ENCODE measurements at places on chromosomes 4 and X. TPM values are rescaled to one million over a fixed set of nuclear protein-coding genes. Genes with fewer than 3 reads are reported as not detected.

The MSX1 gene
- 6.8 TPM for total RNA-seq

DNA sequence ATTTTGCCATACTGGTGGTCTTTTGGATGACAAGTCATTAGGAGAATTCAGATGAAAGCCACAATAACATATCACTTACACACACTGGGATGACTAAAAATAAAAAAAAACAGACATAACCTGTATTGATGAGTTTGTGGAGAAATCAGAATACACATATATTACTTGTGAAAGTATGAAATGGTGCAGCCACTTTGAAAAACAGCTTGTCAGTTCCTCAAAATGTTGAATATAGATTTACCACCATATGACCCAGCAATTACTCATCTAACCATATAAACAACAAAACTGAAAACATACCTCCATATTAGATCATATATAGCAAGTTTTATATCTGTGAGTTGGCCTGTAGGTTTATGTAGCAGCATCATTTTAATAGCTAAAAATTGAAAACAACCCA, 608.7 kb downstream of the TLL1 start:
- H3K4me3 ChIP-seq: no peak overlapping the region
- no peaks in the 10 kb centered on the region for H3K4me1 ChIP-seq
- DNase-seq: no peak

DNA sequence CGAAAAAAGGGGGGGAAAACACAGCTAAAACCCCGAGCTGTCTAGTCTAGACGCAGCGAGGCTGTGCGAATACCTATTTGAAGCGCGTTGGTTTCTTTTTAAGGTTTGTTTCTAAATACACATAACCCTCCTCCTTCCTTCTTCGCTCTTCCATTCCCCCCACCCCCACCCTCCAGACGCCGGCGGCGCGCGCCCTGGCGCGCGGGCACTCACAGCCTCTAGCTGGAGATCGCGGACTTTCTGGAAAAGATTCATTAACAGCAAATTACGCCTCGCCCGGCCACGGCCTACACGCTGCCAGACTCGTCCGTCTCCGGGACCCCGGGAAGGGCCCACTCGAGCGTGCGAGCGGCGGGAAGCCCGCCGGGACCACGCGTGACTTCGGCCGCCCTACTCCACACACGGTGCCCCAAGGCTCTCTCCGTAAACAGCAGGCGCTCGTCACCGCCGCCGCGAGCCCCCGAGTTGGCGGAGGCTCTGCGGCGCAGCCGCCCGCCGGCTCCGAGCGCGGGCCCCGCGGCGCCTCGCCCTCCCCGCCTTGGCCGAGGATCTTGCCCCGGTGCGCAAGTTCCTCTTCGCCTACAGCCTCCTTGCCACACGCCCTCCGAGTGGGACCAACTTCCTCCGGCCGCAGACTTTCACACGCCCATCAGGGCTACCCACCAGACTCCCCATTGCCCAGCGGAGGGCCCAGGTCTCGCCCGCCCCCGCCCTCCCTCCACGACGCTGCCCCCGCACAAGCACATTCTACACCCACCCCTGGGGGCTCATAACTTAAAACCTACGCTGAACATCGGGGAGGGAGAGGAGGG, 2.0 kb downstream of the BCOR start:
- H3K36me3 ChIP-seq: no peaks in the 10 kb centered on the region
- peaks cover 56% of the 10 kb centered on the region for H3K4me1 ChIP-seq
- peak overlapping the region; percentile 78 for H3K4me3 ChIP-seq

DNA sequence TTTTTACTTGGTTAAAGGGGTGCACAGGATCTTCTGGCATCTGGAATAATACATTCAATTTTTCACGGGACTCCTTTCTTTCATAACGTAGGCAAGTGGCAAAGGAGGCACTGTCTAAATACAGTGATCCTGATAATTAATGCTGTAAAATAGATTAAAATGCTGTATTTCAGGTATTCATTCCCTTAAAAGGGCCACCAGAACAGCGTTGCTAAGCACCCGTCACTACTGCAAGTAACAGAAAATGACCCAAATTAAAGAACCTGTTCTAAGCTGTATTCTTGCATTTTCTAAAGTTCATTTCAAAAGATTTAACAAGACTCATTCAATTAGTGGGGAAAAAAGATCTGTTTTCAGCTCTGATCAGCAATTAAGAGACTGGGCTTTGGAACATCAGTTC, 208.2 kb downstream of the TENM3 start:
- no peak overlapping the region for H3K27ac ChIP-seq
- DNase-seq: no peak

DNA sequence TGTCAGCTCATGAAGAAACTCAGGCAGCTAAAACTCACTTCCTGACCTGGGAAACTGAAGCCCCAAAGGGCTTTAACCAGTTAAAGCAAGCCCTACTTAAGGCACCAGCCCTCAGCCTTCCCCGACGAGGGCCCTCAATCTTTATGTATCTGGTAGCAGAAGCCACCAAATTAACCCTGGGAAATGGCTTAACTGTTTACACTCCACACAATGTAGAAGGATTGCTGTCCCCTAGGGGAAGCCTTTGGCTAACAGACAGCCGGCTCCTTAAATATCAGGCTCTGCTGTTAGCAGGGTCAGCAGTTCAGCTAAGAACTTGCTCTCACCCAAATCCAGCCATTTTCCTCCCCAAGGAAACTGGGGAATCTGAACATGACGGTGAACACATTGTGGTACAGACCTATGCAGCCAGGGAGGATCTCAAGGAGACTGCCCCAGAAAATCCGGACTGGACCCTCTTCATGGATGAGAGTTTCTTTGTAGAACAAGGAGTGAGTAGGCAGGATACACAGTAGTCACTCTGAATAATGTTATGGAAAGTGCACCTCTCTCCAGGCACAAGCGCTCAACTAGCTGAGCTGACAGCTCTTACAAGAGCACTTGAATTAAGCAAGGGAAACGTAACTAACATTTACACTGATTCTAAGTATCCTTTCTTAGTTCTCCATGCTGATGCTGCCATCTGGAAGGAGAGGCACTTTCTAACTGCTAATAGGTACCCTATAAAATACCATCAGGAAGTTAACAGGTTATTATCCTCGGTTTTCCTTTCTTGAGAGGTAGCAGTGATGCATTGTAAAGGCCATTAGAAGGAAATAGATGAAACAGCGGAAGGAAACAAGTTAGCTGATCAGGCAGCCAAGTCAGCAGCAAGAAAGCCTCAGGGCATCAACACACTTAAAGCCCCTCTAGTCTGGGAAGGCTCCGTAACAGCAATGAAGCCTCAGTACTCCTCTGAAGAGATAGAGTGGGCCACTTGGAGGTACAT, 9.6 kb upstream of the NAF1 start:
- H3K4me3 ChIP-seq: no peak overlapping the region
- DNase-seq: no peak
- no peaks in the 10 kb centered on the region for H3K4me1 ChIP-seq
- peaks cover 42% of the 10 kb centered on the region for H3K27me3 ChIP-seq
- H3K36me3 ChIP-seq: no peaks in the 10 kb centered on the region
- no peak overlapping the region for H3K27ac ChIP-seq

DNA sequence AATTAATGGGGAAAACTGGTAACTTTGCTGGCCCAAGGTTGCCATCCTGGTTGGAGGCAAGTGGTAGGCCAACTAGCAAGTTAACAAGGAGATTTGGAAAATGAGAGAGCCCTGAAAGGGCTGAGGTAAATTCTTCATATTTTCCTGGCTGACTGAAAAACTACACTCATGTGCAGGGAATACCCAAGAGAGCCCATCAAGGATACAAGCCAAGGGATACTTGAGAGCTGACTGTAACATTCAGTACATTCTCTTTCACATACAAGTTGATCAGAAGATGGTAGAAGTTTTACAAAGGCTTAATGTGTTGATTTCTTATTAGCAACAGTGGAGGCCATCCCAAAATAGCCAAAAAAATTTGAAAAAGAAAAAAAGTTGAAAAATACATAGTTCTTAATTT, 33.3 kb downstream of the IL2 start:
- no peaks in the 10 kb centered on the region for H3K36me3 ChIP-seq
- H3K27me3 ChIP-seq: no peaks in the 10 kb centered on the region
- H3K4me3 ChIP-seq: no peak overlapping the region
- H3K4me1 ChIP-seq: no peaks in the 10 kb centered on the region
- no peak overlapping the region for H3K27ac ChIP-seq

The PNMA6A gene
- 0.97 TPM for total RNA-seq

The UGT8 gene
- total RNA-seq: 6.9 TPM

DNA sequence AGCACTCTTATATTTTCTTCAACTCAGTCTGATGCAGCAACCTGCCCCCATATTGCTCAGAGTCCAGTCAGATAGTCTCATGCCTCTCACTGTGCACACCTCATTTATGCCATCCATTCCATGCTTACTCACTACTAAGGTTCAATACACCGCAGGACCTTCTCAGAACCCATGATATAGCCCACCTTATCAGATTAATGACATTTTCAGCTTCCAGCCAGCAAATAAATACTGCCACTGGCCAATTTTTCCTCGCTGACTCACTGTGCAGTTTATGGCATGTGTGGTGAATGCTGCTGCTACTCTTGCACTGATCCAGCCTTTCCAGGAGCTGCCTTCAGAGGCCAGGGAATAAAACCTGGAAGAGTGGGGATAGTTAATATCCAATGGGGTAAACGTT, 380.6 kb upstream of the SPOCK3 start:
- H3K4me1 ChIP-seq: no peaks in the 10 kb centered on the region
- no peaks in the 10 kb centered on the region for H3K36me3 ChIP-seq

- DNase-seq: no peak
- no peak overlapping the region for H3K4me3 ChIP-seq
- no peak overlapping the region for H3K27ac ChIP-seq
Observed at GRCh38 chr4:155590796-155591585, 75.7 kb upstream of the GUCY1A1 start.

DNA sequence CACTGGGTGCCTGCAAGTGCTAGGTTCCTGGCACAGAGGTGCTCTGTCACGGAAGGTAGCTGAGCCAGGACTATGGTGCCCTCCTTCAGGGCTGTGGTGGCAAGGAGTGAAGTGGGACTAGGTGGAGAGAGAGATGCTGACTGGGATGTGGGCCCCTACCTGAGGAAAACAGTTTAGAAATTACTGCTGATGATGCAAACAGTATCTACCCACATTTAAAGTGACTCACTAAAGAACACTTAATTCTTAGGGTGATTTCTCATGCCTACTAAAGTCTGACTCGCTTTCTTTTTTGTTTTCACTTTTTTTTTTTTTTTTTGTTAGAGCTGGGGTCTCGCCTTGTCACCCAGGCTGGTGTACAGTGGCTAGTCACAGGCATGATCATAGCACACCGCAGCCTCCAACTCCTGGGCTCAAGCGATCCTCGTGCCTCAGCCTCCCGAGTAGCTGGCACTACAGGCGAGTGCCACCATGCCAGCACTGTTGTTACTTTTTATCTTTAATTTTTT, 3.1 kb downstream of the ZNF185 start:
- DNase-seq: peak; percentile 17
- H3K27me3 ChIP-seq: peaks cover 13% of the 10 kb centered on the region
- no peaks in the 10 kb centered on the region for H3K4me1 ChIP-seq
- no peaks in the 10 kb centered on the region for H3K36me3 ChIP-seq
- no peak overlapping the region for H3K27ac ChIP-seq

The SRPK3 gene
- total RNA-seq: not detected

The MAGEA10 gene
- not detected for total RNA-seq

The BGN gene
- total RNA-seq: 370 TPM

The ARX gene
- not detected for total RNA-seq

GRCh38 chrX:71919886-71920285, 9.2 kb downstream of the NHSL2 start:
- H3K27me3 ChIP-seq: no peaks in the 10 kb centered on the region
- H3K27ac ChIP-seq: no peak overlapping the region

The TEX13D gene
- not detected for total RNA-seq

DNA sequence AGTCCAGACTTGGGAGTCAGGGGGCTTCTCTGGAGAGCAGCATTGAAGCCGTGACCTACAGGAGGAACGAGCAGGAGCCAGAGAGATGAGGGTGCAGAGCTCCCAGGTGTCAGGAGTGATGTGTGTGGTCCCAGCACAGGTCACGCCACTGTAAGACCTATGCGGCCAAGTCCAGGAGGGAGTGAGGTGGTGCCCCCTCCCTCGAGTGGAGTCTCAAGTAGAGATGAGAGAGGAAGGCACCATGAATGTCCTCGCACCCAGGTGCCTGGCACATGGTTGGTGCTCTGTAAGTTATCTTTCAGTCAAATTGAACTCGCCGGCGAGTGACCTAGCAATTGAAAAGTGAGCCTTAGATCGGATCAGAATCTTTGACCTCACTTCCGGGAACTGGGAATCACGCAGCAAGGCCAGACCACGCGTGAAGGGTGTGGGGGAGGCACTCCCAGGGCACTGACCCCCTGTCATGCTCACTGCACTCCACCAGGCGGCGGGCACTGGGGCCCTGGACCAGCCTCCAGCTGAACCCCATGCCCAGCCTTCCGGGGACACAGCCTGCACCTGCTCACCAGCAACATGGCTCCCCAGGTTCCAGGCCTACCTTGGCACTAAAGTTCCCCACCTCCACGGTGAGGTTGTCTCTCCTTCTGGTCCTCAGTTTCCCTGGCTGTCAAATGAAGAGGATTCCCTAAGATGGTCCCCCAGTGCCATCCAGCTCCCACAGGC, 127.4 kb downstream of the HMX1 start:
- H3K4me1 ChIP-seq: no peaks in the 10 kb centered on the region
- DNase-seq: peak; percentile 68
- no peaks in the 10 kb centered on the region for H3K36me3 ChIP-seq
- H3K4me3 ChIP-seq: no peak overlapping the region

- no peak for DNase-seq
- no peak overlapping the region for H3K4me3 ChIP-seq
- no peak overlapping the region for H3K27ac ChIP-seq
- no peaks in the 10 kb centered on the region for H3K36me3 ChIP-seq
Observed at GRCh38 chrX:37357436-37357835, 8.3 kb downstream of the PRRG1 start.

The ATP8A1 gene
- 40.6 TPM for total RNA-seq

The HERC5 gene
- 14.3 TPM for total RNA-seq

The ATP2B3 gene
- total RNA-seq: 0.07 TPM

The CXCL8 gene
- 28.4 TPM for total RNA-seq

GRCh38 chrX:110397904-110398303, 39.3 kb downstream of the RTL9 start:
- H3K36me3 ChIP-seq: no peaks in the 10 kb centered on the region
- peaks cover 6% of the 10 kb centered on the region for H3K27me3 ChIP-seq
- no peaks in the 10 kb centered on the region for H3K4me1 ChIP-seq
- no peak for DNase-seq
- H3K4me3 ChIP-seq: no peak overlapping the region
- H3K27ac ChIP-seq: no peak overlapping the region

The CT45A5 gene
- total RNA-seq: not detected

GRCh38 chr4:163681208-163681821, 186.8 kb downstream of the TMA16 start:
- no peak overlapping the region for H3K27ac ChIP-seq
- H3K4me3 ChIP-seq: no peak overlapping the region
- H3K4me1 ChIP-seq: peaks cover 11% of the 10 kb centered on the region
- no peak for DNase-seq
- H3K36me3 ChIP-seq: no peaks in the 10 kb centered on the region
- H3K27me3 ChIP-seq: no peaks in the 10 kb centered on the region
